ENCODE measurements at places on chromosomes 1 and 21.

DNA sequence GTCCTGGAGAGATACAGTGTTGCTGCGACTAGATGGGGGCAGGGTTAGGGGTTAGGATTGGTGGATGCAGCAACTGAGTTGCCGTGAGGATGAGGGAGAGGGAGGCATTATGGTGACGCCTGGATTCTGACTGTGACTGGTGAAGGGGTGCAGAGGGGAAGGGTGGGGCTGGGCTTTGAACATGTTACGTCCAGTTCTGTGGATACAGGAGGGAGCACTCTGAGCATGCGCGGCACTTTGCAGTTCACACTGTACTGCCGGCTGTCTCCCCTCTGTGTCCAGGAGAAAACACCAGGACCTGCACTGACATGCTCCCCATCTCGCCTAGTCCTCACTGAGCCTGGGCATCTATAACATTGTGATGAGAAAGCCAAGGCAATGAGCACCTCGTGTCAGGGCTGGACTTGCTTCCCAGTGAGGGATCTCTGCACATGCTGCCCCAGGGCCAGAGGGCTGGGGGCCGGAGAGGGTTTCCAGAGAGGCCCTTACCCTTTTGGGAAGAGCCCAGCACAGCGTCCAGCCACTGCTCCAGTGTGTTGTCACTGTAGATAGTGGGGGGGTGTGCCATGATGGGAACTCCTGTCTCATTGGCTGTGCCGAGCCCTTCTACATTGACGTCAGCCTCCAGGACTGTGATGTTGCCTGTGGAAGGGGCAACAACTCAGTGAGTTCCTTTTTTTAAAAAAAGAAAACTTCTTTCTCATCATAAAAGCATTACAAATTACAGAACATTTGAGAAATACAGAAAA lies 7.6 kb downstream of the FAM151A start:
- DNase-seq, result no peak

DNA sequence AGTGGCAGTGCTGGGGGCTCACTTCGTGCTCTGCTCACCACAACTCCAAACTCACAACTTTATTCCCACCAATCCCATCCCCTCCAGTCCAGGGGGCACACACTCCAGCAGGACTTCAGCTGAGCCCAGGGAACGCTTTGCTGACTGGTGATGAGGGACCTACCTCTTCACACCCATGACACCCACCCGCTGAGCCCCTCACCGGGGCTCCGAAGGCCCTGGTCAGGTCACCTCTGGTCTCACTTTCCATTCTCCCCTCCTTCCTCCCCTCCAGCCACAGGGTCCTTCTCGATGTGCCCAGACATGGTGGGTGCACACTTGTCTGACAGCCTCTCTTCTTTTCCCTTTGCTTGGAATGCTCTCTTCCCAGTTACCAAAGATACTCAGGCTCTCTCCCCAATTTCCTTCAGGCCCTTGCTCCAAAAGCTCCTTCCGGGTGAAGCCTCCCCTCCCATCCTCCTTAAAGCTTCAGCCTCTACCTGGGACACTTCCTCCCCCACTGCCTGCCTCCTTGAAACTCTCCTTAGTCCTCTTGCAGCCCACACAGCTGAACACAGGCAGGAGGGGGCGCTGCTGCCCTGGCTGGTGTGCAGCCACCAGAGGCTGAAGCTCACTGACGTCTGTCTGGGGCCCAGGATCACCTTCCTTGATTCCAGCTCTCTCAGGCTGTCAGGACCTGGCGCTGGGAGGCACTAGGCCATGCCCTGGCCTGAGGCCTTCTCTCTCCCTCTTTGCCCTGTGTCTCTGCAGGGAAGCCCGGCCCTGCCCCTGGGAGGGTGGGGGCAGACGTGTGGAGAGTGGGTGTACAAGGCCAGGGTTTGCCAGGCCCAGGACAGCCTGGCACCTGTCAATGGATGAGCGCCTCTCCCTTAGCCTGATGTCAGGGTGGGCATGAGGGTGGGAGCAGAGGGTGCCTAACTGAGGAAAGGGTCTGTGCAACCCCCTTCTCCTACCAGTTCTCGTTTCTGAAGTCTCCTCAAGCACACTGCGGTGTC lies 1.6 kb downstream of the KCNE1 start:
- DNase-seq, result no peak

DNA sequence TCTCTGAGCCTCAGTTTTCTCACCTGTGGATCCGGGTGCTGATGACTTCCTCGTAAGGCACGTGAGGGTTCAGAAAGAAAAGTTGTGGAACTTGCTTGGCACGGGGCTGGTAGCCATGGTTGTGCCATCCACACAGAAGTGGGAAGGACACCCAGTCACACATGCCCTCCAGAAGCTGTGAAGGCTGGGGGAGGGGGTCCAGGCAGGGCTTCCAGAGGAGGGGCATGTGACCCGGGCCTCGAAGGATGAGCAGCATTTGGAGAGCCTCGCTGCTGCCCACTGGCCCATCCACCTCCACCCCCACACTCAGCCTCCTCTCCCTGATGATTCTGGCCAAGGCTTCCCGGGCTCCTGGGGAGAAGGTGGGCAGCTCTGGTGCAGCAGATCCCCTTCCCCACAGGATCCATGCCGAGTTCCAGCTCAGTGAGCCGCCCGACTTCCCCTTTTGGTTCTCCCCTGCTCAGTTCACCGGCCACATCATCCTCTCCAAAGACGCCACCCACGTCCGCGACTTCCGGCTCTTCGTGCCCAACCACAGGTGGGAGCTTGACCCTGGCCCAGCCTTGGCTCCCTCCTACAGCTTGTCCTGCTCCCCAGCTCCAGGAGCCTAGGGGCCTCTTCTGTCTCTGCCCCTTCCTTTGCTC lies 9.4 kb downstream of the SELENON start:
- no peak for DNase-seq

- DNase-seq, result no peak
Observed at GRCh38 chr1:232531291-232531690, 98.6 kb downstream of the SIPA1L2 start.

- DNase-seq, result no peak
Observed at GRCh38 chr1:203669739-203670138, 43.1 kb downstream of the ATP2B4 start.

DNA sequence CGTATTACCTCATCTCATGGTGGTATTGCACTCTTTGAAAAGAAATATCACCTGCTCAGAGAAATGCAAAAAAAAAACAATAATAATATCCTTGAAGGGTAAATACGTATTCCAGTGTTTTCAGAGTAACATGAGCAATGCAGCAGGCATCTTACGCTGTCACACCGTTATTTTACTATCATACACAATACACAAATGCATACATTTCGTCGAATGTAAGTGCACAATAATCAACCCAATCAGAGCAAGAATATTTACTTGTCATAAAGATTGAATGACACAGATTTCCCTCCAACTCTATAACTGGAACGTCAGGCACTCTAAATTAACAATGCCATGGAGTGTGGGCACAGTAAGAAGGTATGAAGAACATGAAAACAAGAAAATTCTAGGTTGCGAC lies 1050.1 kb downstream of the PLA2G4A start:
- DNase-seq, result no peak

DNA sequence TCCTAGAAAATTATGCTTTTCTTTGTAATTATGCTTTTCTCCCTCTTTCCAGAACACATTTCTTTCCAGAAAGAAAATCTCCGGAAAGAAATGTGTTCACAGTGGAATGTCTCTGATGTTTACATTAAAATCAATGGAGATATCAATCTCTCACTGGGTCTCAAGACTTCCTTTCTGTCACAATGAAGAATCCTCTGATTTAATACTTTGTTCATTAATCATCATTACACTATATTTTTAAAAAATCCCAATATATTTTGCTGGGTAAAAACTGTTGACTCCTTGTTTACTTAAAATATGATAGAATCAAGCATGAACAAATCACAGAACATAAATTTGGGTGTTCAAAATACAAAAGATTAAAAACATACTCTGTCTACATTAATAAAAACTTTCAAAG lies 26.3 kb upstream of the TGFBR3 start:
- no peak for DNase-seq

DNA sequence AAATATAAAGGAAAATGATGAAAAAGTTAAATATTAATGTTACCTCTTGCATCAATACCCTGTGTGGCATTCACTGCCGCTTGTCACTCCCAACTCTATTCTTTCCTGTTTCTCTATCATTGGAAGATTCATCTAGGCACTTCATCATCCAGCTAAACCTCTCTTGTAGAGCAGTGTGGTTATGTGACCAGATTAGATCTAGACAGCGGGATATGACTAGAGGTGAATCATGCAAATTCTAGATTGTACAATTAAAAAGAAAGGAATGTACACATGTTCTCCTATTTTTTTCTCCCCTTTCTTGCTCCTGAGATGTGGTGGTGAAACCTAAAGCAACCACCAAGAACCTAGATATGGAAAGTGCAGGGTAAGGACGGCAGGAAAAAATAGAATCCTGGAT lies 174.1 kb downstream of the LBR start:
- DNase-seq, result no peak

GRCh38 chr1:190147616-190148015 lies 330.0 kb downstream of the BRINP3 start:
- DNase-seq, result no peak

DNA sequence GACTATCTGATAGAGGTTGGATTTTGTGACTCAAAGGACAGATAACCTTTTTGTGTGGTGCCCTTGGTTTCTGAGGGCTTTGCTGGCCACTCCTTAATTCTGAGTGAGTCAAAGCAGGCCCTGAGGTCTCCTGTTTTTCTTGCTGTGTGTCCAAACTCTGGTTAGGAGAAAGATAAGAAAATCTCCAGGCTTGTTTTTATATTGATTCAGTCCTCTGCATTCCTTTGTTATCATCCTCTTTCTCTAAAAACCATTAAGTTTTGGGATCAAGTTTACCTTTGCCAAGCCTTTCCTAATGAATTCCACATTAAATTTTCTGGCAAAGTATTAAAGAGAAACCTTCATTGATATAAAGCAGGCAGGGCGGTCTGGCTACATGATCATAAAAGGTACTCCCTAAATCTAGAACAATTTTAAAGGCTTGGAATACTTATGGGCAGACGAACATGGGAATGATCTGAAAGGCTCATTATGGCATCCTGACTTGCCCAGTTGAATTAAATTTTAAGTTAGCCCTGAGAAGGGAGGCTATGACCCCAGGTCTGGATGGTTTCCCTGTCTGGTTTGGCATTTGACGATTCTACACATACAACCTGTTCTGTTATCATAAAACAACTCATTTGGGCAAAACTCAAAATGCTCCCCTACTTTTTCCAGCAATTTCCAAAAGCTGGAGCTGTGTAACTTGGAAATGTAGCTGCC lies 20.8 kb downstream of the ZBTB8B start:
- DNase-seq, result no peak

DNA sequence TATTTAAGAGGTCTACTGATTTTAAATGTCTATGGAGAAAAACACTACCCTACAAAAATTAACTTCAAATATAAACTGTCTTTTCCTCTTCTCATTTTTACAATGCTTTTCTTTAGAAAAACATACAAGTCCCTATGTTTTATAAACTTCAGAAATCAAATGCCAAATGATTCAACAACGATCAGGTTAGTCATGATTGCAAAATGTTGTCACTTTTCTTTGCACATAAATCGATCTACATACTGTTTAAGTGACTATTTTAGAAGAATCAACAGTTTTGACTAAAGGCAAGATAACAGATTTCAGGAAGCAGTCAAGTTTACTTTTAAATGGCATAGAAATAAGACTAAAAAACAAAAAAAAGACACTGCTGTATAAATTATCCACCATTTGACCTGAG lies 168.7 kb downstream of the GPATCH2 start:
- DNase-seq, result no peak

- no peak for DNase-seq
Observed at GRCh38 chr1:185368913-185369491, 52.0 kb upstream of the IVNS1ABP start.

GRCh38 chr1:212629450-212630157 lies 21.0 kb downstream of the ATF3 start:
- DNase-seq, result no peak

- no peak for DNase-seq
Observed at GRCh38 chr21:44749759-44750674, 38.6 kb upstream of the TSPEAR start.

DNA sequence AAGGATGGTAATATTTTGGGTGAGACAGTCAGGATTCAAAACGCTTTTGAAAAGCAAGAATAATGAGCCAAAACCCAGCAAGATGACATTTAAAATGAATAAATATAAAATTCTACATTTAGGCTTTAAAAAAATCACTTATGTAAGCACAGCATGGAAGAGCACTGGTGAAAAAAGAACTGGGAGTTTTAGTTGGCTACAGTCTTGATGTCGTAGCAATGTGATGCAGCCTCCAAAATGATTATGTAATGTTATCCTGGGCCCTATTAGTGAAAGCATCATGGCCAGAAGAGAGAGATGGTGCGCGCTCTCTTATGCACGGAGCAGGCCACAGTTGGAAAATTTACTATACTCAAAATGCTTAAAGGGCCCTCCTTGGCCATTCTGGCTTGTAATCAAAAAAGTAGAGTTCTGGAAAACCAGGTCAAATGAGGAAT lies 5.1 kb downstream of the KCNJ9 start:
- DNase-seq, result no peak

DNA sequence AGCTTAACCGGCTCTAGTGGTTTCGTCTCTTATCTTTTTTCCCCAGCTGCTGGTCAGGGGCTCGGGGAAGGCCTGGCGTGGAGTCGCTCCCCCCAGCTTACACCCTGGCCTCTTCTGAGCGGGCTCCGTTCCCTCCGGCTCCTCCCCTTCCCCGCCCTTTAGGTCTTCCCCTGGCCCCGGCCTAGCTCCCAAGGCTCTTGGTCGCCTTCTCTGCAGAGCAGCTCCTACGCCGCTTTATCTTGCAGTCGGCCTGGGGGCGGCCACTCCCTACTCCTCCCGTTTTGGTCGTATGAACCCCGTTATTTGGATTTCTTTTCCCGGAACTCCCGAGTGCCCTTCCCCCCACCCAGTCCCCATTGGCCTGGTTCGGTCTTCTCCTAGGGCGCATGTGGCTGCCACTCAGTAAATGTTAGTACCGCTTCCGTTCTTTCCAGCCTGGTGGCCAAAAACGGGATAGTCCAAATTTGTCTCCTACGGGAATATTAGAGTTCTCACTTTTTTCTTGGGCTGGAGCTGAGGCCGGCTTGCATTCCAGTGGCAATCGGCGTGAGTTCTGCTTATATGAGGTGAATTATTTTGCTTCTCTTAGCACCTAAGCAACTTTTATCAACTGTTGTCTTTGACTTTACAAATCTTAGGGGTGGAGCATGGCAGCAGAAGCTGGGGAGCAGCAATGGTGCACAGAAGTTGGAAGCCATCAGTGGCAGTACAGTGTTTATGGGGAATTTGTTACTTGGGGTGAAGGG lies 467 bp downstream of the THRAP3 start:
- no peak for DNase-seq

Measured in stimulated activated CD8-positive, alpha-beta memory T cell treated with anti-CD3 and anti-CD28 coated beads, Interleukin-4, amount 100 ng/mL, for 1 hour (primary cell).